ENCODE measurements at places on chromosomes 6 and 20.

- DNase-seq, result peak; percentile 8
Observed at GRCh38 chr20:15767999-15768741, 805.1 kb downstream of the KIF16B start.

DNA sequence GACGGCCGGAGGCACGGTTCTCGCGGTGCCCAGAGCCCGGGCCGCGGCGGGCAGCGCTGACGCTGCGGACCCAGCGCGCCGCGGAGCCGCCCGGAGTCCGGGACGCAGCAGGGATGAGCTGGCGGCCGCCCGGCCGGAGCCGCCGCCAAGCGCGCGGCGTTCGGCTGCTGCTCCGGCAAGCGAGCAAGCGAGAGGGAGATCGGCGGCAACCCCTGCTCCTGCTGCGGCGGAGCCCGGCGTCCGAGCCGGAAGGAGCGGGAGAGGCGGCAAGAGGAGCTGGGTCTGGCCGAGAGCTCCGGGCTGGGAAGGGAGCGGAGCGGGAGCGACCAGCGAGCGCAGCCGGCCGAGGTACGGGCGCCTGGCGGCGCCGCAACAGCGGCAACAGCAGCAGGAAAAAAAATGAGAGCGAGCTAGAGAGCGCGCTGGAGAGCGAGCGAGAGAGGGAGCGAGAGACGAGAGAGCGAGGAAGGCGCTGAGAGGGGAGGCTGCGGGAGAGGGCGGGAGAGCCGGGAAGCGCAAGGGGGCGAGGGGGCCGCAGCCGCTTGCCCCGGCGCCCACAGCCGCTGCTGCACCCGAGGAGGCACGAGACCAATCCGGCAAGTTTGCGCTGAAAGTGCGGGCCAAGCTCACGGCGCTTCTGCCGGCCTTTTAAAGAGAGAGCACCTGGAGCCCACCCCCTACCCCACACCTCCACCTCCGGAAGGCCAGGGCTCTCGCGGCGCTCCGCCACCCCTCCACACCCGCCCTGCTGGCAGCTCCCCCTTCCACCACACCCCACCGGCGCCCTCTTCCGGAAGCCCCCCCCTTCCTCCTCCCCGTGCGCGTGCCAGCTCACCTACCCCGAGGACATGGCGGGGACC is 496 bp downstream of the GRM4 start:
- peak; percentile 63 for DNase-seq

GRCh38 chr6:42984924-42985475 is 630 bp downstream of the PPP2R5D start:
- DNase-seq, result no peak

GRCh38 chr6:15266423-15266996 is 20.6 kb downstream of the JARID2 start:
- DNase-seq, result no peak

GRCh38 chr6:88374553-88374952 is 208.4 kb upstream of the CNR1 start:
- DNase-seq, result no peak

All from epithelial cell of esophagus (primary cell).